ENCODE measurements at places on chromosomes 4 and X.
A peak's percentile ranks its signal among the peaks of the same experiment; 100 is the strongest.

DNA sequence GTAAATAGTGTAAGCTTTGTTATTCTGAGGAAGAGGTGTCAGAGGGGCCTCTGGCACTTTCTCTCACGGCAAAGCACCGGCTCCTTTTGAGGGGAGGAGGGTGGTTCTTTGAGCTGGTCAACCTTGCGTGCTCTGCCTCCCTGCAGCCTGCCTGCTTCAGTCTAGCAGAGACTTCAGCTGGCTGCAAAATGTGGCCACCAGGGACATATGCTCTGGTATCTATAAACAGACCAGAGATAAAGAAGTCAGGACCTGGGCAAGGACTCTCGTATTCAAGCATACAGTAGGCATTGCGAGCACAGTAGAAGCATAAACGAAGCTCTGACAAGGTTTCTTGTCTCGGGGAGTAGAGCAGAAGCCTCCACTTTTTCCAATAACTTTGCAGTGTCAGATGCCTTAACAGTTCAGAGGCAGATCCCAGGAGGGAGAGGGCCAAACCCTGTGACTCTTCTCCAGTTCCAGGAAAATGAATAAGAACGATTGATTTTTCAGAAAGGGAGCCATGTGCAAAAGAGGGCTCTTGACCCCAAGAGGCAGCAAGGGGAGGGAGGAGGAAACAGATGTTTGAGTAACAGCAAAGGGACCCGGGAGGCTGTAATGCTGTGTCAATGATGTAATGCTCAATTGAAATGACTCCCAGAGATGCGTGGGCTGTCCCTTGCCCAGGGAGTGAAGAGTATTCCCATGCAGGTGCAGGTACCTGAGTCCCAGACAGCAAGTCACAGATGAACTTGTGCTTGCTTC, 57.9 kb upstream of the TEX13D start:
- DNase-seq, result peak; percentile 9

DNA sequence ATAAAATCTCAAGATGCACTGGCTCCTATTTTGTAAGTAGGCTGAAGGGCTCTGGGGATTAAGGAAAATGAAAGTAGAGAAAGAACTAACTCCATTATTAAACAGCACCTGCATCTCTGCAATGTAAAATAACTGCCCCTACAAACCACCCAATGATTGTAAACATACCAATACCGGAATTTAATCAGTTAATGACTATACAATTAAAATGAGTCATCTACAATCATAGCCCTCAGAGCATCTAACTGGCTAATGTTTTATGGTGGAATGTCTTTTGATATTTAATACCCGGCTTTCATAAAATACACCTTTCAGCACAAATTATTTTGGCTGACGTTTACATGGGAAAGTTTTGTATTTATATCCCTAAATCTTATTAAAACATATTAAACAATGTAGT, 142.3 kb downstream of the PAPSS1 start:
- no peak for DNase-seq

DNA sequence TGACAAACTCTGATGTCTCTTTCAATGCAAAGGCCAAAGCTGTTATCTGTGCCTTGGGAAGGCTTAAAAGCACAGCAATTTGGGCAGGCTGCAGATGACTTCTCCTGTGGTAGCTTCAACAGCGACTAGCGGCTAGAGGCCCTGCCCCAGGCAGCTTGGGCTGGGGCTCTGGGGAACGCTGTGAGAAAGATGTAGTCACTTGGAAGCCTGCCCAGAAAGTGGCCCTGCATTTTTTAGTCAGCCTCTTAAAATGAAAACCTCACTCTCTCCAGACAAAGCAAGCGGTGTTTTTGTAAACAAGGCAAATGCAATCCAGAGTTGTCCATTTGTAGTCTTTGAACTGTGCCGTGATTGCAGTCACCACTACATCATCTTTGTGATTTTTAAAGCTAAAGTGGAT, 27.5 kb downstream of the PCYT1B start:
- DNase-seq, result no peak

DNA sequence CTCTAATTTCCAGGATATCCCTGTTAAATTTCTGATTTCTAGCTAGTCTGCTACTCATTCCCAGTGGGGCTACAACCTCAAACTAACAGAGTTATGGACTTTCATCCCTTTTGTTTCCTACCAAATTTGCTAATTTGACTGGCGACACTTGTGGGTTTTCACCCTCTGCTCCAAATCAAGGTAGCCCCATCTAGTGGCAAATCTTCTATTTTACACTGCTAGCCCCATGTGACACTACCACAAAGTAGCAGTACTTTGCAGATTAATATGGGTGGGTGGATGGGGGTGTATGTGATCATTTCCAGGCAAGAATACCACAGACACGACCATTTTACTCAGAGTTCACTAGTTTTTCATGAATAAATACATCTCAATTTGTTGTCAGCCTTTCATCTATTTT, 150.3 kb downstream of the MSL3 start:
- DNase-seq, result peak; percentile 36

GRCh38 chrX:149129767-149130166, 375.3 kb downstream of the IDS start:
- DNase-seq, result no peak

GRCh38 chrX:12867685-12868084, 813 bp downstream of the TLR7 start:
- DNase-seq, result no peak

DNA sequence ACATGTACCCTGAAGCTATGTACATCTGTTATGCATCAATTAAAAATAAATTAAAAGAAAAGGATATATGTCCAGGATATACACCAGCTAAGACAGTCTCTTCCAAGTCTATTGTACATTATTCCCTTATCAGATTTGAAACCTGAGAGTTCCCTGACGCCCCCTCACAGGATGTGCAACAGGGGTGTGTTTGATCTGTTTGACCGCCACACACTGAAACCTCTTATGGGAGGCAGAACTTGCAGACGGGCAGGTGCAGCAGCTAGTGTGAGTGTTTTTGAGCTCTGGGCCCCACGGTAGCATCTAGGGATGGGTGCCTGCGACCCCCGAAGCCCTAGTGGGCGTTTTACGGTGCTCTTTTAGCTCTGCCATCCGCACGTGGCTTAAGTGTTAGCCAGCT, 4.7 kb downstream of the XG start:
- DNase-seq, result no peak

GRCh38 chr4:5921981-5922380, 29.1 kb upstream of the CRMP1 start:
- DNase-seq, result peak; percentile 51

DNA sequence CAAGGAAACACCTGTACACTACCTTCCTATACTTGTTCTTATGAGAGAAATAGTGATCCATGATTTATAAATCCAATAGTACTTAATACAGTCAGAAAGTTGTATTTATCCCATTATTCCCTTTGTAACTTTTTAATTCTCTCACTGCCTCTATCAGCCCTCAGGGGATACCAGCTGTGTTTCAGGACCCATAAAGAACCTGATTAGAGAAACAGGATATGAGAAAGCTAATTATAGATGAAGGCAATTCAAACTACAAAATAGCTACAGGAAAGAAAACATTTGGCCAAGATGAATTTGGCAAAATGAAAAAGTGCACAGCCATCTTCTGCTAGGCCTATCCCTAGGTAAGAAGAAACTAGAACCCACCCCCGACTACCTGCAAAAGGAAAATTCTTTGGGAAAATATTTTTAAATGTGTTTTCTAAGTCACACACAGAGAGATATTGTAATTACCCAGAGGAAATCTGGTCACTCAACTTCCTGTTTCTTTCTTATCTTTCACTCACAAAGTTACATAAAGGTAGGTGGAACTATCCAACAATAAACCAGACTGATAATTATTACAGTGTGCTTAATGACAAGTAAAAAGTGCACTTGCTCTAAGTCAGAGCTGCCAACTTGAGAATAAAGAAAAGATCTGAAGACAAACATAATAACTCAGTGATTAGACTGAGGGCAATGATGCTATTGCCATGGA, 836.5 kb upstream of the HTR2C start:
- no peak for DNase-seq

GRCh38 chr4:66974665-66975064, 570.6 kb downstream of the CENPC start:
- DNase-seq, result no peak

DNA sequence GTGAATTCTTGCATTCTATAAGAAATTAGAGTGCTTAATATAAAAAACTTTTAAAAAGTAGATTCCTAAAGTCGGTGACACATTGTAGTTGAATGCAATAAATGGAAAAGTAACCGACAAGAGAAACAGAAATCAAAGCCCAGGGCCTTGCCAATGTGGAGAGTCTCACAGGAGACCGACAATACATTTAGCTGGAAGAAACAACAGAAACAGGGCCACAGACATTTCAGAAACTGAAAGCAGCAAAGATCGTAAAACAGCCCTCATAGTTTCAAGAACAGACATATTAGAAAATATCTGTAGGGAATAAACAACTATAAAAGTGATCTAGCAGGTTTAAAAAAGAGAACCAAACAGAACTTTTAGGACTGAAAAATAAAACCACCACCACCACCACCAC, 49.5 kb downstream of the STAP1 start:
- no peak for DNase-seq

DNA sequence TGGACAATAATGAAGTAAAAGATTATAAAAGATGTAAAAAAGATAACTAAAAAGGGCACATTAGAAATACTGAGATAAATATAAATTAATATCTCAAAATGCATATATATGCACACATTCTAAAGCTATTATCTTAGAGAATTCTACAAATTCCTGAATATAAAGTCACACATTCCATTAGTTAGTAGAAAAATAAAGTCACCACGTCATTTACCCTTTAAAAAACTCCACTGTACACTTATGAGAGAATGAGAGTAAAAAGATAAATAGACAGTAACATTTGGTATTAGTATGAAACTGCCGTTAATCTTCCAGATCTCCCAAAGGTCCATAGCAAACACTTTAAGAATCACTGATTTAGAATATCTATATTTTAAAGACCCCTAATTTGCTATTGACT, 67.2 kb upstream of the IL15 start:
- no peak for DNase-seq

- no peak for DNase-seq
Measured at GRCh38 chr4:82865592-82865991, 25.4 kb downstream of the SEC31A start.

GRCh38 chrX:42098900-42099299, 175.5 kb upstream of the CASK start:
- DNase-seq, result no peak

- DNase-seq, result peak; percentile 74
Measured at GRCh38 chrX:47523297-47523696, 37.7 kb upstream of the ARAF start.

GRCh38 chr4:38733663-38734062, 49.1 kb downstream of the TLR10 start:
- no peak for DNase-seq

- DNase-seq, result peak; percentile 92
Measured at GRCh38 chr4:113292371-113293042, 243.1 kb downstream of the ANK2 start.

- no peak for DNase-seq
Measured at GRCh38 chrX:22922961-22923360, 76.8 kb upstream of the DDX53 start.

DNA sequence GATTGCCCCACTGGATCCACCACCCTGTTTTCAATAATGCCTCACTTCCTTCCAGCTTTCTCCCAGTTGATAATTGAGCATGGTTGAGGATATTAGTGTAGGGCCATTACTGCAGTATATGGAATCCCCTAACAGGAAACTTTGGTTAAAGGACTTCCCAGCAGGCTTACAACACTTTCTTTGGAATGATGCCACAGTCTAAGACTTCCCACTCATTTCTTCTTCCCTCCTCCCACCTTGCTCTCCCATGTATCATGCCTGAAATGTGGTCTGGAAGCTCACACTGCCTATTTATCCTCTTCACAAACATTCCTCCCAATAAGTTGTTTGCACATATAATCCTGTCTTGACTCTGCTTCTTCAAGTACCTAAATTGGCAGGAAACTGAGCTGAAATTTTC, 863.3 kb downstream of the CENPC start:
- DNase-seq, result no peak

GRCh38 chr4:151604238-151604637, 156.6 kb downstream of the GATB start:
- DNase-seq, result no peak

GRCh38 chr4:142248946-142249345, 597.2 kb downstream of the INPP4B start:
- DNase-seq, result no peak

GRCh38 chr4:122525865-122526264, 69.3 kb upstream of the IL2 start:
- no peak for DNase-seq

DNA sequence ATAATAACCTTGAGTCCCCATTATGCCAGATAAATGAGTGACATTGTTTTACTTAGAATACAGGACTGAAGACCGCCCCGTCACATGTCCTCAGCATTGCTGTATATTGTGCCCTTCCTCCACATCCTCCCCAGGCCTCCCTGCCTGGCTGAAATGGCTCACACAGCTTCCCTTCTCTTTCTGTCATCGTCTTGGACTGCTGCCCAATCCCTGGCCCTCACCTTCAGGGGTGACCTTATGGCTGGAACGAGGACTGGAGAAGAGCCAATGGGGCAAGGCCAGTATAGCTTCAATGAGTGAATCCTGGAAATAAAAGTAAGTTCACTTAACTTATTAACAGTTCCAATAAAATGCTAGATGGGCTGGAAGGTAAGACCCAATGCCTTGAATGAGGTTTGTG, 2.7 kb downstream of the KCNE5 start:
- no peak for DNase-seq

All from neural progenitor cell (in vitro differentiated cells).